NCI-H2081 treated with DMSO at 0.1 percent for 48 hours (cell line): ENCODE measurements at places on chromosomes 11 and 22.

- no peak for DNase-seq
These were observed 9.9 kb downstream of the PCSK7 start for GRCh38 chr11:117221775-117222517.

DNA sequence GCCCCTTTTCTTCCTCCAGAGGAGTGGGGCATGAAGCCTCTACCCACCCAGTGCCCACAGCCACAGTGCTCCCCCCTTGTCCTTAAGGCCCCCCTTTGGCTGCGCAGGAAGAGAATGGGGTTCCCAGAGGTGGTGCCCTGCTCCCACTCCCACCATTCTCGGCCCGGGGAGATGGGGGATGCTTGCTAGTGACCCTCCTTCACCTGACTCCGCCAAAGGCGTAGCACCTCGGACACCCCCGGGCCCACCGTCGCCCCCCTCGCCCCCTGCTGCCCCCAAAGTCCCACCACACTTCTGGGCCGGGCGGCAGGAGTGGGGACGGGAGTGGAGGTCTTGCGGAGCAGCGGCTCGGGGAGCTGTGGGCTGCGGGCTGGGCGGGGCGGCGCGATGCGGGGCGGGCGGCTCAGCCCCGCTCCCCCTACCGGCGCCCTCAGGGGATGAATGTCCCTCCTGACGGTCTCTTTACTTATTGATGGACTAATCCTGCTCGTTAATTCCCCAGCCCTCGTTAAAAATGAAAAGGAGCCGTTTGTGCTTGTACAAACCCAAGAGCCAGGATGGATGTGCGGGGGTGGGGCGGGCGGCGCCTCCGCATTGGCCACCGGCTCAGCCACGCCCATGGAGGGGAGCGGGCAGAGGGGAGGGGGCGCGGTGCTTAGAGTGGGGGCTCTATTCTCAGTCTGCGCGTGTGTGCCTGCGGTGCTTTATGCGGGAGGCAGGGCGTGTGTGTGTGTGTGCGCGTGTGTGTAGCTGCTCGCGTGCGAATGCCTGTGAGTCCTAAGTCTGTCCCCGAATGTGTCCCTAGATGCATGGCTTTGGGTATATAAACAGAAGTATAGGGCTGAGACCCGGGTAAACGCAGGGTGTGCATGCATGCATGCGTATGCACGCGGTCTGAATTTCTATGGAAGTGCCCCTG lies 25.6 kb downstream of the SYT7 start:
- no peak for DNase-seq

GRCh38 chr22:35661464-35661863 lies 13.2 kb downstream of the APOL6 start:
- no peak for DNase-seq

DNA sequence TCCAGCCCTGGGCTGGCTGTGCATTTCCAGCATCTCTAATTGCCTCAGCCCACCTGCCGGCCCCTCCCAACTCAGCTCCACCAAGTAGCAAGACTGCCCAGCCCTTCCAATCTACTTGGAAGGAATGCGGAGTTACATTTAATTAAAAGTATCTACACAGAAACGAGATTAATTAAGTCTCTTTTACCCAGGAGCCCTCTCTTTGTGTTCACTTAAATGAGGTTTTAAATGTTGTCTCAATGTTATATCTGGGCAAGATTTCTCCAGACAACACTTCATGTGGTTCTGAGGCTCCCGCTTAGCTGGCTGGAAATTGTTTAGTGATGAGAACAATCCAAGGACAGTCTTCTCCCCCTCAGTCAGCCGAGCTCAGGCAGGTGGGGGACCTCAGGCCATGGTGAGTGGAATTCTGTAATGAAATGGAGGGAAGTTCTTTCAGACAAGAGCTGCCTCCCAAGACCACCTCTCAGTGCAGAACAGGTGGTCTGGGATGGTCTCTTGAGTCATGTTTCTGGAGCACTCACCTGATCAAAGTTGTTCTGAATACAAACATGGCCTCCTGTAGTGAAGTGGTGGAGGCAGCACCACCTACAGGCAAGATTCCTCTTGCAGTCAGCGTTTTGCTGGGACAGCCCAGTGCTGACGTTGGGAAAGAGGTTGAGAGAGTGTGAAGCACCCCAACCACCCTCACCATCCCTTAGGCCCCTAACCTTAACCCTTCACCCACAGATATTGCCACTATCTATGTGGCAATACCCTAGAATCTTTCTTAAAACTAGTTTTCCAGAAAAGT lies 371.6 kb downstream of the CADM1 start:
- no peak for DNase-seq

GRCh38 chr22:34966980-34967565 lies 98.9 kb upstream of the ISX start:
- no peak for DNase-seq

- DNase-seq: no peak
These were observed 770.6 kb upstream of the CCDC90B start for GRCh38 chr11:84056653-84057376.

DNA sequence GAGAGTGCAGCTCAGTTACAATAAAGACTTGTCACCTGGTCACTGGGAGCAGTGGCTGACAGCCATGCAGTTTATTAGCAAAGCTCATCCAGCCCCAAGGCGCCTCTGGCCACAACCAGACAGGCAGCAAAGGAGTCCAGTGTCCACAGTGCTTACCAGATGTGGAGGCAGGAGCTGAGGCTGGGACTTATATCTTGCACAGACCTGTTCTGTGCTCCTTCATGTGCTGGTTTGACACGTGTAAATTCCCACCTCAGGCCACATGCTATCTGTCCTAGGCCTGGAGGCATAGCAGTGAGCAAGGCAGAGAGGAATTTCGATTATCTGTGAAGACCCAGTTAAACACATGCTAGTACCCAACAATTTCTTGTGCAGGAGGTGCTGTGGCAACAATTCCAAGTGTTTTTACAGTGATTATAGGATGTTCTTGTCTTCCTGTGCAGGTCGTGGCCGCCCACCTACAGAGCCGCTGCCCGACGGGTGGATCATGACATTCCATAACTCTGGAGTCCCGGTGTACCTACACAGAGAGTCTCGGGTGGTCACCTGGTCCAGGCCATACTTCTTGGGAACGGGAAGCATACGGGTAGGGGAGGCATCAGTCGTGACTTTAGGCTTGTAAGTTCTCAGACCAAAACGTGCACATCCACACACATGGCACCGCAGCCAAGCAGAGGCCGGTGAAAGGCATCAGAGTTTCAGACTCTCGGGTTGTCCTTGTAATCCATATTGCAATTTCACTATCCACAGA lies 9.4 kb downstream of the DGCR8 start:
- no peak for DNase-seq

DNA sequence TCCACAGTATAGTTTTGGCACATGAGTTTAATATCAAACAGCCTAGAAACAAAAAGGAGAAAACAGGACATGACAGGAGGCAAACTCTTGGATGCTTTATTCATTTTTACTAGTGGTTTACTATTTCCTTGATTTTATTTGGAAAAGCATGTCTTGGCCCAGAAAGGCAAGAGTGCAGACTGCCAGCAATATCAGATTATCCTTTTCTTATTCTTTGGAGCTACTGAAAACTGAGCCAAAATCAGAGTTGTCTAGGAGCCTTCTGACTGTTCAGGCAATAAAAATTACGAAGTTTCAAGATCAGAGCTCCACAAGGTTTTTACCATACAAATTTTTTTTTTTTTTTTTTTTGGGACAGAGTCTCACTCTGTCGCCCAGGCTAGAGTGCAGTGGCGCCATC lies 16.0 kb downstream of the CELF1 start:
- no peak for DNase-seq
